Astrocyte of the spinal cord (primary cell): ENCODE measurements at places on chromosomes 12 and 14.

- no peak for DNase-seq
These were observed 33.3 kb downstream of the EP400 start for GRCh38 chr12:131983026-131983425.

- no peak for DNase-seq
These were observed 36.2 kb upstream of the TMX1 start for GRCh38 chr14:51203881-51204280.

DNA sequence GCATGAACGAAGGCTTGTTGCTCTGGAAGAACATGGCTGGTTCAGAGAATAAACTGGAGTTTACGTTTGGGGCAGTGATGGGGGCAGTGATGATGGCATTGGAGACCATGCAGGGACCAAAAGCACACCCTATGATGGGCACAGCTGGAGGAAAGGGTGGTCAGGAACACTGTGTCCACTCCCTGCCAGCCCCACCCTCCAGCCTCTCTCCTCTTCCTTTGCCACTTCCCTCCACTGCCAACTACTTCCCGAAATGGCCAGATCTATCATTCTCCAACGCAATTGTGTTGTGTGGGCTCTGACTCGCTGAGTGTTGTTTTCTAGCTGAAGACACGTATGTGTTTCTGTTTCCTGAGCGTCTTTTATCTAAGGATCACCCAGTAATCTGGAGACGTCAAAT is 39.3 kb upstream of the GSG1 start:
- DNase-seq = no peak

DNA sequence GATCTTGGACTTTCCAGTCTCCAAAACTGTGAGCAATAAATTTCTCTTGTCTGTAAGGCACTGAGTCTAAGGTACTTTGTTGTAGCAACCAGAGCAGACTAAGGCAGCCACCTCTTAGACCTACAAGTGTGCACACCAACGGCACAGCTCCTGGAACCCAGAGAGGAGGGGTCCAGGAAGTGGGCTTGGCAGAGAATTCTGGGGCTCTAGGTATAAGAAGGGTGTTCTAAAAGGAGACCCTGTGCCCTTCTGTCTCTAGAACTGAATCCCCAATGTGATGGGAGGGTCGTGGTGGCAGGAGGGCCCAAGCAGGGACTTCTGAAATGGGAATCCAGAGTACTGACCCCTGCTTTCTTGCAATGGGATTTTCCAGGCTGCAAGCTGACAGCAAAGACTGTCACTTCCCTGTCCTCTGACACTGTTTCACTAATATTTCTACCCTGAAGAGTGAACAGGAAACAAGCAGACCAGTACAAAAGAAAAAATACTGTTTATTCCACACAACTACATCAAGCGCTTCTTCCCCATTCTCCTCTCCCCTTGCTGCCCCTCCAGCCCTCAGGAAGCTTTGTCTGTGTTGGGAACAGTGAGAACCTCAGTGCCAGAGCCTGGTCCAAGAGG is 13.6 kb upstream of the TFCP2 start:
- DNase-seq = no peak

DNA sequence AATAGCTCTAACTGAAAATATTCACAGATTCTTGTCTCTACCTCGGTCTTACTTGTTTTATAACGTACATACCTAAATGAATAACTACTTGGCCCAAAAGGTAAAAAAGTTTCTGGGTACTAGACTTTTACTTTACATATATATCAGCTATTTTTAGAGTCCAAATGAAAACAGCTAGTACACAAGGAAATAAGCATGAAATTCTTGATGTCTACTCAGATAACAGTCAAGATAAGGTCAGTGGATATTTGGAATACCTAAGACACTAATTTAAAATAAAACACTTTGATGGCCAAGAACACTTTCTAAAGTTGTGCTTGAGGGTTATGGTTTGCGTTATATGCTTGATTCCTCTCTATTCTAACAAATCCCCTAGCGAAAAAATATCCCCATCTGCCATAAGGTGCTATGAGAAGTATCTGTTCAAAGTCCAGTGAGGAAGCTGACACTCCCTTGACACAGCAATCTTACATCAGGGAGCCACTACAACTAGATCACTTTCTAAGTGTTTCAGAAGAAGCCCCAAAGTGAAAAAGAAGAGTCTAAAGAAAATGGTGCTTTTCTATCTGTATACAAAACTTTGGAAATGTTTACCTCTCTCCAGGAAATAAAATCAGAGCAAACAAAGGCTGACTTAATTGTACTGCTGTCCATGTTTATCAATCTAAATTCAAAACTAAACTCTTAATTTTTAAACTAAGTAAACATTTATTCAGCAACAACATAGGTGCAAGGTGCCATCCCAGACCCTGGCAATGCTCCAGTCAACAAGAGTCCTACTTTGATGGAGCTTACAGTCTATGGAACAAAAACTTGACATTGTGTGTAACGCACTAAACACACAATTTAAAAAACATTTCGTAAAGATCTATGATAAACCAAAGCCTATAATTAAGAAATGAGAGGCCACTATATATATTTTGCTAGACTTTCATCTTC is 11.7 kb downstream of the PTPN21 start:
- no peak for DNase-seq

- DNase-seq = peak; percentile 9
These were observed 85.4 kb downstream of the WSCD2 start for GRCh38 chr12:108214486-108214885.

- DNase-seq = no peak
These were observed 21.8 kb upstream of the TMEM132C start for GRCh38 chr12:128245121-128245520.

DNA sequence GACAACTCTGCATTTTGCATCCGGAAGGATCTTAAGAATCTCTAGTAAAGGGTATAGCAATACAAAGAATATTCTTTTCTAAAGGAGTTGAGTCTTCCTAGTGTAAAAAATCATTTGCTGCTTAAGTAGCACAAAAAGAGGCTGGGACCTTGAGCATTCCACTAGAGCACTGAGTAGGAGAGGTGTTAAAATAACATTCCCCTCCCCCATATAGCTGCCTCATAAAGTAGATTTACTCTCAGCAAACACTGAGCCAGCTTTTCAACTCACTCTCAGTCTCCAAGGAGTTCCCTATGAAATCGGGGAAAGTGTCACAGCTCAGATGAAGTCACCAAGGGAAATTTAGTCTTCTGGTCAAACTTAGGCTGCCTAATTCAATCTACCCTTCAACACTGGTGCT is 592.7 kb downstream of the ETNK1 start:
- no peak for DNase-seq

GRCh38 chr12:6472491-6472890 is 2.0 kb upstream of the VAMP1 start:
- no peak for DNase-seq

DNA sequence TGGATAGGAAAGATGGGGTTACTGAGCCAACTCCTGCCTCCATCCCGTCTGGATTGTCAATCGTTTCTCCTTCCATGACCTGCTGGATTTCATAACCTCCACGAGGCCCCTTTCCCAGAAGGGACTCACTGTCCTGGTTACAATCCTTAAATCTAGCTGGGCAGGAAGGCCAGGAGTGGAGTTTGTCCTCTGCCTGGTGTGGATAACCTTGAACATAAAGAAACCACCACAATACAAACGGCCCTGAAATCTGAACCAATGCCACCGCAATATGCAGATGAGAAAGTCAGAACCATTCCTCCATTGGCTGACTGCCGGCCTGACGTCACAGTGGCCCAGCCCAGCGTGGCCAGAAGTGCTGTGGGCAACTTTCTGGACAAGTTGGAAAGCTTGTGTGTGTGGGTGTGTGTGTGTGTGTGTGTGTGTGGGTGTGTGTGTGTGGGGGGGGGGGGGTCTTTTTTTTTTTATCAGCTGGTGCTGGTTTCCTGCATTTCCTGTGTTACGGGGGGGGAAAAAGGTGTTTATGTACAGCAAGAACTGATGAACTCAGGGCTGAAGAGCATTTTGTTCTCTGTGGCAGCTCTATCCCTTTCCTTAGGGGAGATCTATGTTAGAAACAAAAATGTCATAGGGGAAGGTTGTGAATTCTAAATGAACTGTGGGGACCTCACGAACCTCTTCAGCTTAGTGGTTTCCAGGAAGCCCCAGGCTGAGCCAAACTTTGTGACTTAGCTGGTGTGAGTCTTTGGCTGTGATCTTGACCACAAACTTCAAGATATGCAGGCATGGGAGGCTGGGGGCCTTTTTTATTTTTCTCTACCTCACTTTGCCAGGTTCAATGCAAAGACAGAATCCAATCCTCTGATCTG is 81.6 kb upstream of the MED13L start:
- peak; percentile 98 for DNase-seq

GRCh38 chr12:105167346-105167745 is 59.8 kb downstream of the WASHC4 start:
- no peak for DNase-seq
